GM12878 (cell line): ENCODE measurements at places on chromosomes 13 and 19. TPM values are rescaled to one million over a fixed set of nuclear protein-coding genes. Genes with fewer than 3 reads are reported as not detected.

- no peak for DNase-seq
- H3K27me3 ChIP-seq = no peaks in the 10 kb centered on the region
- H3K4me1 ChIP-seq = peaks cover 21% of the 10 kb centered on the region
- no peak overlapping the region for H3K4me3 ChIP-seq
- H3K27ac ChIP-seq = no peak overlapping the region
Measured at GRCh38 chr19:35088131-35088913, 27.3 kb upstream of the FXYD3 start.

DNA sequence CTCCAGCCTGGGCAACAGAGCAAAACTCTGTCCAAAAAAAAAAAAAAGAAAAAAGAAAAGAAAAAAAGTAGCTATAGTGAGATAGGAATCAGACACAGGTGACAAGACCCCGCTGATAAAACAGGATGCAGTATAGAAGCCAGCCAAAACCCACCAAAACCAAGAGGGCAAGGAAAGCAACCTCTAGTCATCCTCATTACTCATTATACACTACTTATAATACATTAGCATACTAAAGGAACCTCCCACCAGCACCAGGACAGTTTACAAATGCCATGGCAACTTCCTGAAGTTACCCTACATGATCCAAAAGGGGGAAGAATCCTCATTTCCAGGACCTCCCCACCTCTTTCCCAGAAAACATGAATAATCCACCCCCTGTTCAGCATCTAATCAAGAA lies 35.6 kb upstream of the UBL3 start:
- no peak overlapping the region for H3K4me3 ChIP-seq
- H3K36me3 ChIP-seq = no peaks in the 10 kb centered on the region
- no peak overlapping the region for H3K27ac ChIP-seq
- no peaks in the 10 kb centered on the region for H3K4me1 ChIP-seq
- DNase-seq = no peak

DNA sequence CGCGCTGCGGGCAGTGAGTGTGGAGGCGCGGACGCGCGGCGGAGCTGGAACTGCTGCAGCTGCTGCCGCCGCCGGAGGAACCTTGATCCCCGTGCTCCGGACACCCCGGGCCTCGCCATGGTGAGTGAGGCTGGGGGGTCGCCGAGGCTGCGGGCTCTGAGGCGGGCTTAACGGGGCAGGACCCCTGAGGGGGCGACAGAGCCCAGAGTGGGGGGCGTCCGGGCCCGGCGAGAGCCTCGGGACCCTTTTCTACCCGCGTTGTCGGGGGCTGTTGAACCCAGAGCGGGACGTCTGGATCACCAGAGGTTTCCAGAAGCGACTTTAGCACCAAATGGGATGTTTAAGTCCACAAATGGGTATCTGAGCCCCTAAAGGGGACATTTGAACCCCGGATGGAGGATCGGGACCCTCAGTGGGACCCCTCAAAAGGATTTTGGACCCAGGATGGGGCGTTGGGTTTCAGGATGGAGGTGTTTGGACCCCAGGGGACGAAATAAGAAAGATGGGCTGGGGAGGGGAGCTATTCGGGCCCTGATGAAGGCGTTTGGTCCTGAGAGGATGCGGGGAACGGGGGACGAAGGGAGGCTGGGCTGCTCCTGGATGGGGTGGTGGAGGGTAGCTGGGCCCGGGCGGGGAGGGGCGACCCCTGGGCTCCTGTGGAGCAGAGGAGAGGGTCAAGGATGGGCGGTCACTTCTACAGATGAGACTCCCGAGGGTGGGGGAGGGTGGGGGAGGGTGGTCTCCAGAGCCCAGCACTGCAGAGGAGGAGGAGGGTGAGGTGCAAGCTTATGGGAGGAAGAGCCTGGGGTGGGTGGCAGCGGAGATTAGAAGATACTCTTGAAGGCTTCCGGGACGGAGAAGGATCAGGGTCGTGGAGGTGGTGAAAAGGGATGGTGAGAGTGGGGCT lies at the start of gene CALM3:
Gene CALM3, plus strand, starts transcription at position 13 of the 907 bp plus-strand sequence. Its CDS starts 105 bp downstream, at position 118.
- no peaks in the 10 kb centered on the region for H3K27me3 ChIP-seq
- DNase-seq = no peak

AZU1 gene
- not detected in 2 replicates for polyA plus RNA-seq

DNA sequence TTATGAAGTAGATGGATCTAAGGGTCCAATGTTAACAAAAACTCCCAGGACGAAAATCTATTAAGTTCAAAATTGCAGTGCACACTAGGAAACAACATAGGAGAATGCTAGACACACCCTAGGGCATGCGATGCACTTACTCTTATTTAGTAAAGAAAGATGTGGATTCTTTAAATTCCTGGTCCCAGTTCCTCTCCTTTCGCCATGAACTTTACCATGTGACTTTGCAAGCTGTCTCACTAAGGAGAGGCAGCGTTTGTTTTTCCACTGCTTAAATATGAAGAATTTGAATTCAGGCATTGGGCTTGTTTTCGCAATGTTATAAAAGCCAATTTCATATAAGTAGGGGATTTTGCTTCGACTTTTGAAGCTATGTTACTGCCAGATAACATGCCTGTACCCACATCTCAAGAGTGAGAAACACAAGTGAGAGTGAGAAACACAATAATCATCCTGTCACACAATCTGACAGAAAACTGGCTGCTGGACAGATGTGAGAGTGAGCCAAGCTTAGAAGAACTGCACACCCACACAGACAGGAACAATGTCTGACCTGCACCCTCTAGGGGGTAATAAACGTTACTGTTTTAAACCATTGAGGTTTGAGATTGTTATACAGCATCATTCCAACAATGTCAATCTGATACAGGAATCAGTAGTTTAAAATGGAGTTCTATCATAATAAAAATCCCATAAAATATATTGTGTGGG lies 1308.4 kb downstream of the SLITRK5 start:
- H3K27ac ChIP-seq = no peak overlapping the region
- no peaks in the 10 kb centered on the region for H3K36me3 ChIP-seq
- H3K4me3 ChIP-seq = no peak overlapping the region

DNA sequence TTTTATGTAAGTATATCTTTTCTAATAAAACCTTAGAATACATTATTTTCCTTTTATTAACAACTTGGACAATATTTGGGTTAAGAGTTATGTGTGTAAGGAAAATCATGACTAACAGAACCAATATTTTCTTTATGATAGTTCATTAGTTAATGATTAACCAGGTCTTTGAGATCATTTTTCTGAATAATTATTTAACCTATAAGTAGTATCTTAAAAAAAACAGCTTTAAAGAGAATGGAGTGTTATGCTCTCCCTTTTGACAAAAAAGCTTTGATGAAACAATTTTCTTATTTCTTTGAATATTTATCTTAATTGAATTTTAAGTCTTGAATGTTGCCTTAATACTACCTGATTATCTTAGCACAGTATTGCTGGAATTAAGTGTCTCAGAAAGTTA lies 3.8 kb downstream of the SLAIN1 start:
- H3K27ac ChIP-seq = no peak overlapping the region
- no peaks in the 10 kb centered on the region for H3K27me3 ChIP-seq
- no peak overlapping the region for H3K4me3 ChIP-seq
- no peaks in the 10 kb centered on the region for H3K36me3 ChIP-seq

DNA sequence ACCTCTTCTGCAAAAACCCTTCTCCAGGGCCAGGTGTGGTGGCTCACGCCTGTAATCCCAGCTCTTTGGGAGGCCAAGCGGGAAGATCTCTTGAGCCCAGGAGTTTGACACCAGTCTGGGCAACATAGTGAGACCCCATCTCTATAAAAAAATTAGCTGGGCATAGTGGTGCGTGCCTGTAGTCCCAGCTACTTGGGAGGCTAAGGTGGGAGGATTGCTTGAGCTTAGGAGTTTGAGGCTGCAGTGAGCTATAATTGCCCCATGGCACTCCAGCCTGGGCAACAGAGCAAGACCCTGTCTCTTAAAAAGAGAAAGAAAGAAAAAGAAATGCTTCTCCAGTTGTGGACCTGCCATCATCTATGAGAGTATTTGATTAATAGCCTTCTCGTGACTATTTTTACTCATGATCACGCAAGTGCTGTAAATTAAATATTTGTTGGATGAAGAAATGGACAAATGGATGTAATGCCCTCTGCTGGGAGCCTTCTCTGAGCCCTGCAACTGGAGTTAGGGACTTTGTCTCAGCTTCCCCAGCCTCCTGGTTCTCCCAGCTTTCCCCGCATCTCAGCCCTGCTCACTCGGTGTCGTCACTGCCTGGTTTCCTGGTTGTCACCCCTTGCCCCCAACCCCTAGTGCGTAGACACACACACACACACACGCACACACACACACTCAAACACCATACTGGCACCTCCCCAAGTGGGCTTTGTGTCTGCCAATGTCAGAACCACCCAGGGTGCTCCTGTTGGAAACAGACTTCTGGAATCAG lies 12.2 kb downstream of the WIZ start:
- DNase-seq = no peak
- no peaks in the 10 kb centered on the region for H3K27me3 ChIP-seq
- H3K4me3 ChIP-seq = no peak overlapping the region

GRCh38 chr19:17532557-17532956 lies 21.1 kb downstream of the PGLS start:
- no peak overlapping the region for H3K4me3 ChIP-seq
- no peaks in the 10 kb centered on the region for H3K27me3 ChIP-seq
- H3K27ac ChIP-seq = no peak overlapping the region

- no peak overlapping the region for H3K27ac ChIP-seq
- H3K36me3 ChIP-seq = no peaks in the 10 kb centered on the region
- no peaks in the 10 kb centered on the region; the same call in 1 of the 2 replicates for H3K4me1 ChIP-seq
Measured at GRCh38 chr13:110109140-110109783, 197.7 kb downstream of the COL4A1 start.
